CD8-positive, alpha-beta memory T cell (primary cell): ENCODE measurements at places on chromosomes 6 and 20.

DNA sequence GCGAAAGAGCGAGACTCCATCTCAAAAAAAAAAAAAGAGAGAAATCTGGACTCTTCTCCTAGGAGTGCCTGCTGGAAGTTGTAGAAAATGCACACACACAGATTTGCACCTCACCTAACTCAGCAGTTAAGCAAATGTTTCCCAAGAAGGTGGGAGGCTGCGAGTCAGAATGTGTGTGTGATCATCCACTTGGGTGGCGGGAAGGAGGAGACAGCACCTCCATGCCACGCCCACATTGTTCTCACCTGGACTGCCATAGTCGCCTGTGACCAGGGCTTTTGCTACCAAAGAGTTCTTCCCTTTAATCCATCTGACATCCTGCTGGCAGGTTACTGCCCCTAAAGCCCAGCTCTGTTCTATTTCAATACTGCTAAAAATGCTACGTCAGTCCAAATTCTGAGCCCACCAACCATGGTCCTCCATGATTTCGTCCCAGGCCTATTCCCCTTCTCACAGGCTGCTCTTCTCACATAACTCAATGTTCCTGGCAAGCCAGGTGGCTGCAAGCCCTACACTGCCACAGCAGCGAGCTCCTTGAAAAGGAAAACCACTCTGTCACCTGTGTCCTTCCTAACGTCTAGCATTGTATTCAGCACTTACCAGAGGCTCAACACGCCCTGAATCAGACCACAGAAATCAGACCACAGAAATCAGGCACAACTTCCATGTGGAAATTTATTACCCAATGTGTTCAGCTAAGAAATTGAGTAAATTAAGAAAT lies 77.5 kb downstream of the PSMG4 start:
- DNase-seq, result no peak
- H3K27ac ChIP-seq, result no peak overlapping the region
- no peak overlapping the region for H3K4me3 ChIP-seq
- peaks cover 8% of the 10 kb centered on the region for H3K4me1 ChIP-seq
- H3K36me3 ChIP-seq, result no peaks in the 10 kb centered on the region

DNA sequence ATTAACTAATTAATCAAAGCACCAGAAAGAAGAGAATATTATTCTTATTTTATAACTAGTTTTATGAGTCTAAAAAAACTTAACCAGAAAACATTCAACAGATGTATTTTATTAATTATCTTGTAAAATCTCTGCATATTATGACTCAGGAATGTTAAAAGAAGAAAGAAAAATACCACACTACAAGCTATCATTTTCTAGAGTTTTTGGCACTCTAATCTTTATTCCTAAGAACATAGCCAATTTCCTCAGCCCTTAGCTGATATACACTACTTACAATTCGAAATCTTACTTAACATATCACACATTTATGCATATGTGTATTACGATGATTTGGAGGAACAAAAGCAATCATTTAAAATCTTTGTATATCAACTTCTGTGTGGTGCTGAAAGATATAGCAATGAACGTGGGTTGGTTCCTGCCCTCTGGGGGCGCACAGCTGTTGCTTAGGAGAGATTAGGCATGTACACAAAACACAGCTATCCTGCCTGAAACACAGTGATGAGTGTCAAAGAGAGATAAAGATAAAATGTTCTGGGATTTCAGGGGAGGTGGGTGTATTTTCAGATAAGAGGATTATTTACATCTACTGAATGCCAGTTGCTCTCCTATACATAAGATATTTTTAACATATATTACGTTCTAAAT lies 404.5 kb downstream of the SYNE1 start:
- no peak overlapping the region for H3K27ac ChIP-seq
- H3K36me3 ChIP-seq, result peaks cover 15% of the 10 kb centered on the region
- no peaks in the 10 kb centered on the region for H3K27me3 ChIP-seq
- peak; percentile 20 for DNase-seq
- H3K4me1 ChIP-seq, result peaks cover 18% of the 10 kb centered on the region

- H3K27ac ChIP-seq, result no peak overlapping the region
- H3K27me3 ChIP-seq, result no peaks in the 10 kb centered on the region
- no peaks in the 10 kb centered on the region for H3K4me1 ChIP-seq
These were observed 436.4 kb downstream of the QKI start for GRCh38 chr6:163850874-163851273.

- no peaks in the 10 kb centered on the region for H3K36me3 ChIP-seq
- H3K27ac ChIP-seq, result no peak overlapping the region
- H3K27me3 ChIP-seq, result no peaks in the 10 kb centered on the region
- H3K4me3 ChIP-seq, result no peak overlapping the region
These were observed 66.4 kb downstream of the TRERF1 start for GRCh38 chr6:42385339-42385738.

- H3K36me3 ChIP-seq, result no peaks in the 10 kb centered on the region
- DNase-seq, result peak; percentile 31
These were observed 51.0 kb upstream of the TCF21 start for GRCh38 chr6:133837801-133838349.

DNA sequence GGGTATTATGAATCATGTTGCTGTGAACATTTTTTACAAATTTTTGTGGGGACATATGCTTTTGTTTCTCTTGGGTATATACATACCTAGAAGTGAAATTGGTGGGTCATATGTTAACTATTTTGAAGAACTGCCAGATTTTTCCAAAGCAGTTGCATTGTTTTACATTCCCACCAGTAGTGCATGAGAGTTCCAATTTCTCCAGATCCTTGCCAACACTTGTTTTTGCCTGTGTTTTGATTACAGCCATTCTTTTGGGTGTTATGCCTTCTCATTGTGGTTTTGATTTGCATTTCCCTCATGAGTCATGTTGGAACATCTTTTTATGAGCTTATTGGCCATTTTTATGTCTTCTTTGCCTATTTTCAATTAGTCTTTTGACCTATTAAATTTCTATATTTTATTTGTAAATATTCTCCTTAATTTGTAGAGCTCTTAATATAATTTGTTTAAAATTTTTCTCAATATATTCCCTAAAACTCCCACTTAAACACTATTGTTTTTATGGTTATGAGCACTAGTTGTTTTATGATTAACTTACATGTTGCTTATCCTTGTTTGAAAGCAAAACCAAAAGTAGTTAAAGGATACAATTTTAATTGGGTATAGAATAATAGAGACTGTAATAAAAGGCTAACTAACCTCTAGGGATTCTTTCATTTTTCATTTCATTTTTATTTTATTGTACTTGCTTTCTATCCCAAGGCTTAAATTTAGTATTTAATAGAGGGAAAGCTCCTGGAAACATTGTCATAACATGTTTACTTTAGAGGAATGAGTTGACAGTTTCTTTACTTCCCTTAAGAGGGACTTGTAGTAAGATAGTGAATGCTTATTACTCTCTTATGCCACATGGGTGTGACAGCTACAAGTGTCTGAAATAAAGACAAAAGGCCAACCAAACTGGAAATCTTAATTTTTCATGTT lies 5.5 kb downstream of the UBR2 start:
- H3K4me1 ChIP-seq, result peaks cover 47% of the 10 kb centered on the region
- H3K27ac ChIP-seq, result no peak overlapping the region
- no peaks in the 10 kb centered on the region for H3K27me3 ChIP-seq
- H3K36me3 ChIP-seq, result peaks cover 5% of the 10 kb centered on the region

DNA sequence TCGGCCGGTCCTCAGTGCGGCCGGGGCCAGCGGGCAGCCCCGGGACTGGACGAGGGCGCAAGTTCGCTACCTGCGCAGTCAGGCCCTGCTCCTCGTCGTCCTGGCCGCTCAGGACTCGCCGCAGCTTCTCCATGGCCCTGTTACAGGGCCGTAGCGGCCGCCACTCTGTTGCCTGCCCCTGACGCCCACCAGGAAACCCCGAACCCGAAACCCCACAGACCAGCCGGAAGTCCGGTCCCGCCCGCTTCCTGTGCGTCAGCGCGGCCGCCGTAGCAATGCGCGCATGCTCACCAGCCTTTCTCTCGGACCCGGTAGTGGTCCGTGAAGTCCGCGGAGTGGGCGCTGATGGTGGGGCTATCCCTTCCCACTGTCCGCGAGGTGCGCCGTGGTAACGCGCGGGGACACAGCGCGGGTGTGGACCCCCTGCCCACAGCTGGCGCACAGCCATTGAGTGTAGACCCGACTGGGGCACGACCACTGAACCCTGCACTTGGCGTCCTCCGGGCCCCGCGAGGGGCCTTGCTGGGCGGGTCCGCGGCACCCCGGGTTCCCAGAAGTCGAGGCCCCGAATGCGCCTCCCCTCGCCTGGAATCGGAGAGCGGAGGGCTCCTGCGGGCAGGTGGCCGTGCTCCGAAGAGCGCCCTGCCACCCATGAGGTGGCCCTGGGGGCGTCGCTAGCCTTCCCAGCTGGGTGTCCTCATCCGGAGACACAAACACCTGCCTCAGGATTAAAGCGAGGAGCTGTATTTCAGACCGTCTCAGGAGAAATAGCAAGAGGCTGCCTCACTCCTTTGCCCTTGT lies at the start of gene SFT2D1:
TSS of gene SFT2D1 (minus strand) at position 197 of the 801 bp plus-strand sequence. CDS start at position 133, 64 bp downstream.
- peak within 1 kb of the TSS; percentile 76 for H3K4me3 ChIP-seq
- peak within 1 kb of the TSS; percentile 92 for H3K27ac ChIP-seq
- peak; percentile 73 for DNase-seq
- no peaks in the 10 kb centered on the region for H3K36me3 ChIP-seq
- peaks cover 47% of the 10 kb centered on the region for H3K4me1 ChIP-seq

- no peaks in the 10 kb centered on the region for H3K27me3 ChIP-seq
- H3K27ac ChIP-seq, result no peak overlapping the region
- DNase-seq, result no peak
- no peaks in the 10 kb centered on the region for H3K4me1 ChIP-seq
These were observed 71.3 kb upstream of the STXBP5 start for GRCh38 chr6:147132889-147133288.

DNA sequence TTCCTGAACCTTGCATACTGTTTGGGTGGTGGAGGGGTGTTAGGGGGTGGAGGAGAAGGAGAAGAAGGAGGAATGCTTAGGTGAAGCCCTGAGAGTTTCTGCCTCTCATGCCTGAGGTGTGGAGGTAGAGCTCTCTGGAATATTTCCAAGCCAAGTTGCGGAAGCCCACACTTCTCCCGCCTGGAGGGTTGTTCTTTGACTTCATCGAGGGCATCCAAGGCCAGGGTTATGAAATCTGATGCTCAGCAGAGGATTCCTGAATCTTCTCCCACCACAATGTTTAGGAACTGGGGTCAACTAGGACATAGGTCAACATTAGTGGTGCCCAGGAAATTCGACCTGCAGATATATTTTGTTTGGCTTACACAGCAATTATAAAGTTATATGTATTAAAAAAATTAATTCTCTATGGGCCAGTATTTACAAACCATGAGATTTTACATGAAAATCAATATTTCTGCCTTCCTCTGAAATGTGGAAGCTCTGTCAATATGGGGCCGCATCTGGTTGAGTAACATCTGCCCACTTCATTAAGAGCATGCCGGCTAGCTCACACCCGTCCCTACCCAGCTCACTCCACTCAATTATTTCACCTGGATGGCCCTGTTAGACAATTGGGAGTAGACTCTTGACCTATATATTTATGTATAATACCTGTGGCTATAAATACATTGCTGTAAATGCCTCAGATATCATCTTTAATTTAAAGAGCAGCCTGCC lies 257.1 kb upstream of the ZFP64 start:
- no peak overlapping the region for H3K27ac ChIP-seq
- H3K27me3 ChIP-seq, result no peaks in the 10 kb centered on the region
- no peak overlapping the region for H3K4me3 ChIP-seq
- no peaks in the 10 kb centered on the region for H3K4me1 ChIP-seq
- no peaks in the 10 kb centered on the region for H3K36me3 ChIP-seq

GRCh38 chr20:50745634-50746137 lies 14.3 kb downstream of the PARD6B start:
- H3K27me3 ChIP-seq, result no peaks in the 10 kb centered on the region
- no peaks in the 10 kb centered on the region for H3K4me1 ChIP-seq
- no peak overlapping the region for H3K27ac ChIP-seq
- no peak for DNase-seq
- no peak overlapping the region for H3K4me3 ChIP-seq

GRCh38 chr20:63843778-63844177 lies 12.7 kb upstream of the ZBTB46 start:
- H3K36me3 ChIP-seq, result no peaks in the 10 kb centered on the region
- H3K4me1 ChIP-seq, result peaks cover 18% of the 10 kb centered on the region
- H3K27ac ChIP-seq, result no peak overlapping the region
- H3K27me3 ChIP-seq, result peaks cover 33% of the 10 kb centered on the region

GRCh38 chr6:76506808-76507207 lies 434.3 kb upstream of the IMPG1 start:
- no peak overlapping the region for H3K4me3 ChIP-seq
- DNase-seq, result no peak
- H3K4me1 ChIP-seq, result no peaks in the 10 kb centered on the region
- H3K27me3 ChIP-seq, result no peaks in the 10 kb centered on the region
- H3K36me3 ChIP-seq, result no peaks in the 10 kb centered on the region

DNA sequence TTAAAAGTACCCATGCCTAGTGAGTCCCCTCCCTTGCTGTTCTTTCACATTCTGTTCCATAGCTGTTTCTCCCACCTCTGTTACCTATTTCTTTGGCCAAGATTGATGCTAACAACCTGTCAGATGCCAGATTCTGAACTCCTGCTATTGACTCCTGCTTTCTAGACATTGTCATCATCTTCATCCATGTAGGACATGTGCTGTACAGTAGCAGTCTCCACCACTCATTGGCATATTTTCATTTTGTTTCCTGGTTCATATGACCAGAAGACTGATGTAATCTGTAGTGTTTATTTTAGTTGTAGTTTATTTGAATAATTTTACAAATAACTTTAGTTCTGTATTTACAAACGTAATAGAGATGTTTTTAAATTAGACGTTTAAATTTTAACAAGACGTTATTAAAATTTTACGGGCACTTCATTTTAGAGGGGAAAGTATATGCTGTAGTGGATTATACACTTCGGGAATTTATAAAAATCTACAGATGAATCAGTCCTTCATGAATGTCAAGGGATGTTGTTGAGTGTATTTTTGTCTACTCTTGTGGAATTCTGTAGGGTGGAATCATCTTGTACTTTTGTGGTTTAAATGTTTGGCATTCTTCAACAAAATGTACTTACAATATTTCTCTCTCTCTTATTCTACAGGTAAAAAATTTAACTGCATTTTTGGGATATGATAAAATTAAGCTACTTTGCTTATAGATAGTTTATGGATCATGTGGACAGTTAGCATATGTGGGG lies 34.1 kb downstream of the TRMT11 start:
- H3K4me3 ChIP-seq, result no peak overlapping the region
- H3K4me1 ChIP-seq, result no peaks in the 10 kb centered on the region
- no peak for DNase-seq

GRCh38 chr6:98984121-98984520 lies 36.4 kb upstream of the FBXL4 start:
- no peak for DNase-seq
- H3K27ac ChIP-seq, result no peak overlapping the region
- no peaks in the 10 kb centered on the region for H3K4me1 ChIP-seq
- no peaks in the 10 kb centered on the region for H3K36me3 ChIP-seq

- no peak overlapping the region for H3K4me3 ChIP-seq
- no peaks in the 10 kb centered on the region for H3K36me3 ChIP-seq
- no peaks in the 10 kb centered on the region for H3K4me1 ChIP-seq
- DNase-seq, result peak; percentile 40
These were observed 33.0 kb downstream of the RRBP1 start for GRCh38 chr20:17648791-17649730.
